ENCODE measurements at places on chromosomes 4 and X.

DNA sequence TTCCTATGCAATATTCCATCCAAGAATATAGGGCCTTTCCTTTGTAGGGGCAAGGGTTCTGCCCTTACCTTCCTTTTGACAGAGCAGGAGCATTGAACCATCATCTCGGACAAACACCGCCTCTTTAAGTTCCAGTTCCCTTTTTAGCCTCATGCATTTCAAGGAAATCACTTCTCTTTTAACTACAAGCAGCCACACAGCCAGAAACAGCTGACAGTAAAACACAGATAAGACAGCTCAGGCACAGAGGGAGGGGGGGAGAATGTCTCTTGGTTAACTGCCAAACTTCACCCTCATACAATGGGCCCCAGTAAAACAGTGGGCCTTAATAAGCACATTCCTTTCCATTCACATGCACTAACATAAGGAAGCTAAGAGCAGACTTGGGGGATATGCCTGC lies 648.3 kb downstream of the GABRG1 start:
- no peak for DNase-seq

- no peak for DNase-seq
These were observed 45.1 kb upstream of the ANKRD17 start for GRCh38 chr4:73303711-73304110.

DNA sequence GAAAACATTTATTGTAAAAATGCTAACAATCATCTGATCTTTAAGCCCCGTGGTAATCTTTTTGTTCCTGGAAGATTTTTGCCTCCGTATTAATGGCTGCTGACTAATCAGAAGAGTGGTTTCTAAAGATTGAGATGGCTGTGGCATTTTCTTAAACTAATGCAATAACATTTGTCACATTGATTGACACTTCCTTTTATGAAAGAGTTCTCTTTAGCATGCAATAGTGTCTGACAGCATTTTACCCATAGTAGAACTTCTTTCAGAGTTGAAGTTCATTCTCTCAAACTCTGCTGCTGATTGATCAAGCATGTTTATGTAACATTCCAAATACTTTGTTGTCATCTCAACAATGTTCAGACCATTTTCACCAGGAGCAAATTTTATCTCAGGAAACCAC lies 26.8 kb upstream of the UGT2B4 start:
- DNase-seq = no peak

- DNase-seq = no peak
These were observed 505.4 kb upstream of the PITX2 start for GRCh38 chr4:111128327-111128726.

DNA sequence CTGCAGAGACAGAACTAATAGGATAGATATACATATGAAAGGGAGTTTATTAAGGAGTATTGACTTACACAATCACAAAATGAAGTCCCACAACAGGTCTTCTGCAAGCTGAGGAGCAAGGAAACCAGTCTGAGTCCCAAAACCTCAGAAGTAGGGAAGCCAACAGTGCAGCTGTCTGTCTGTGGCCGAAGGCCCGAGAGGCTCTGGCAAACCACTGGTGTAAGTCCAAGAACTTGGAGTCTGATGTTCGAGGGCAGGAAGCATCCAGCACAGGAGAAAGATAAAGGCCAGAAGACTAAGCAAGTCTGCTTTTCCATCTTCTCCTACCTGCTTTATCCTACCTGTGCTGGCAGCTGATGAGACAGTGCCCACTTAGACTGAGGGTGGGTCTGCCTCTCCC lies 89.6 kb downstream of the MXRA5 start:
- DNase-seq = no peak

- no peak for DNase-seq
These were observed 1035.6 kb downstream of the C4orf33 start for GRCh38 chr4:130131536-130131935.
